ENCODE measurements at places on chromosomes 6 and 20. TPM values are rescaled to one million over a fixed set of nuclear protein-coding genes. Genes with fewer than 3 reads are reported as not detected.

DNA sequence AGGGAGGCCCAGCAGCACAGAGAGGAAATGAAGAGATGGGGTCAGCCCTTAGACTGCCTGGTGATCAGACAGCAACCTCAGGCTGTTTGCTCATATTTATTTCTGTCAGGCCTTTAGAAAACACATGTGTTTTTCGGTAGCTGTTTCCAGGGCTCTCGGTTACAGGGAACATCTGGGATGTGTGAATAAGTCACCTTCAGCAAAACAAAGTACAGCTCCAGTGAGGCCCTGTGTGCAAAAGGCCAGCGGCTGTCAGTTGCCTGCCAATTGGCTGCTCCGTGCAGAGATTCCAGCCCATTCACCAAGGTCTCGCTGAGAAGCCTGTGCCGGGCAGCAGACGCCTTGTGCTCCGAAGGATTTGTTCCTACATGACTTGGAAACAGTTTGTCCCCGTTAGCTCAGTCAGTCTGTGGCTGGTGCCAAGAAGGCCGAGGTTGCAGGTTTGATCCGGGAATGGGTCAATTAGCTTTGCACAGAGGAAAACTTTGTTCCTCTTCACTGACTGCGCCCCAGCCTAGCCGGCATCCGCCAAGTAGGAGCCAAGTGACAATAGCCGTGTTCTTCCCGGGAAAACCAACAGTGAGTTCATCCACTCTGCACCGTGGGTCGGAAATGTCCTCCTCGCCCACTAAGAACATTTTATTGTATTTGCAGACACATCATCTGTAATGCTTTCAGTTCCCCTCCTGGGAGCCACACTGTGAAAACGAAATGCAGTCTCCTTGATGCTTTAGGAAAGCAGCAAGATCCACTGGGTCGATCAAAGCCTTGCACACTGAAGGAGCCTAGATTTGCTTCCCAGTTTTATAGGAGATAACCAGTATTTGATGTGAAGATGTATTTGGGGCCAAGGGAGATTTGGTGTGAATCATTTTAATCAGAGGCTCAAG is 315.4 kb upstream of the CDYL start:
- peak; percentile 83 for DNase-seq
- H3K4me3 ChIP-seq: no peak overlapping the region
- H3K27me3 ChIP-seq: no peaks in the 10 kb centered on the region
- peak overlapping the region; percentile 60 for H3K27ac ChIP-seq
- H3K4me1 ChIP-seq: peaks cover 25% of the 10 kb centered on the region
- H3K36me3 ChIP-seq: no peaks in the 10 kb centered on the region

GRCh38 chr6:168691774-168692173 is 250.8 kb downstream of the SMOC2 start:
- DNase-seq: peak; percentile 47
- H3K27ac ChIP-seq: no peak overlapping the region
- H3K27me3 ChIP-seq: peaks cover 6% of the 10 kb centered on the region
- no peaks in the 10 kb centered on the region for H3K4me1 ChIP-seq

The GABRR1 gene
- total RNA-seq: not detected

The FOXC1 gene
- total RNA-seq: 14.5 TPM

DNA sequence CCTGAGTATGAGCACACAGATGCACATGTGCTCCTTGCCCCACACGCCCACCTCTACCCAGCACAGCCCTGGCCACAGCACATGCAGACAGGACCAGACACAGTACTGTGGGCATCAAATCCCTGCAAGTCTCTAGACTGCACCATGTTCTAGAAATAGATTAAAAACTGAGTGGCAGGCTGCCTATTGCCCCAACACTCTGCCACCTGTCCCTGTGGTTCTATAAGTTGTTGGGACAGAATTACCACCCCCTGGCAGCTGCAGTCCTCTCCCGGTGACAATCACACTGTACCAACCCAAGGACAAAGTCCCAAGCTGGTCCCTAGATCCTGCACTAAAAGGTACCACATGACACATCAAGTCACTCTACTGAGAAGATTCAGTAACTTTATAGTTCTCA is 70.2 kb downstream of the B3GAT2 start:
- H3K4me1 ChIP-seq: no peaks in the 10 kb centered on the region
- H3K36me3 ChIP-seq: no peaks in the 10 kb centered on the region
- H3K27me3 ChIP-seq: no peaks in the 10 kb centered on the region
- H3K4me3 ChIP-seq: no peak overlapping the region
- no peak overlapping the region for H3K27ac ChIP-seq
- no peak for DNase-seq

- H3K4me1 ChIP-seq: no peaks in the 10 kb centered on the region
- H3K27ac ChIP-seq: no peak overlapping the region
- no peaks in the 10 kb centered on the region for H3K36me3 ChIP-seq
These were observed 64.4 kb upstream of the NHSL1 start for GRCh38 chr6:138563650-138564049.

GRCh38 chr6:82589509-82590206 is 226.0 kb downstream of the TPBG start:
- H3K27ac ChIP-seq: no peak overlapping the region
- H3K4me3 ChIP-seq: no peak overlapping the region
- no peak for DNase-seq
- no peaks in the 10 kb centered on the region for H3K4me1 ChIP-seq
- H3K36me3 ChIP-seq: no peaks in the 10 kb centered on the region

DNA sequence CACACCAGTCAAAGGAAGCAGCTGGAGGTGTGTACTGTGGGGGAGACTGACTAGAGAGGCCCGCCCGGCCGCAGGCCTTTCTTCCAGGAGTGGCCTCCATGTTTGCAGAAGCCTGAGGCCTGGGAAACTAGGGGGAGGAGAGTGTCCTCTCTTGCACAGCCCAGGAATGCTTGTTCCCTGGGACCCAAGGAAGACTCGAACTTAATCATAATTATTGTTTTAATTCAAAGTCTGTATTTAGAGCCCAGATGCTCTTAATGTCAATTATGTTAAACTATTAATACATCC is 23.1 kb downstream of the BNIP5 start:
- H3K4me3 ChIP-seq: no peak overlapping the region
- DNase-seq: no peak
- peaks cover 12% of the 10 kb centered on the region for H3K4me1 ChIP-seq
- no peak overlapping the region for H3K27ac ChIP-seq
- H3K27me3 ChIP-seq: no peaks in the 10 kb centered on the region
- H3K36me3 ChIP-seq: no peaks in the 10 kb centered on the region

The TMX4 gene
- total RNA-seq: 16.2 TPM

GRCh38 chr6:4371207-4371921 is 236.0 kb upstream of the ECI2 start:
- no peaks in the 10 kb centered on the region for H3K4me1 ChIP-seq
- H3K36me3 ChIP-seq: no peaks in the 10 kb centered on the region
- no peak overlapping the region for H3K27ac ChIP-seq
- DNase-seq: no peak

GRCh38 chr6:143575440-143575839 is 63.9 kb upstream of the FUCA2 start:
- no peaks in the 10 kb centered on the region for H3K36me3 ChIP-seq
- H3K27ac ChIP-seq: no peak overlapping the region
- H3K4me3 ChIP-seq: no peak overlapping the region
- DNase-seq: no peak
- H3K27me3 ChIP-seq: no peaks in the 10 kb centered on the region
- H3K4me1 ChIP-seq: peaks cover 10% of the 10 kb centered on the region

DNA sequence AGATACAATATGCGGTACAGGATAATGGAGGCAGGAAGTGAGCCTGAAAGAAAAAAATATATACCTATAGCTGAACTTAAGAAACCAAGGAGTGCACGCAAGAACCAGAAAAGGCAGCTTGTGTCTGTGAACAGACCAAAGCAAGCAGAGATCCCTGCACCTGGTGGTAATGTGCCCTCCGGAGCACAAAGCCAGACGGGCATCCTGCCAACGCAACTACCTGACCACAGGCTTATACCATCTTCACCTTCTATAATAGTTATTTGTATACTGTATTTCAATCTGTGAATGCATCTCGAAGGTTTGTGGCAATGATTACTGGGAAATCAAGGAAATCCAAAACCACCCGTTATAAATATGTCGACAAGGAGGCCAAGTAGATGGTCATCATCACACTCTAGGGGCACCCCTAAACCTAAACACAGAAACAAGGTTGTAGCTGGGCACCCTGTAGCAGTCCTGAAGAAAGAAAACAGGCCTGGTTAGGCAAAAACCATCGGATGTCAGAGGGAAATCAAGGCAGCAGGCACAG is 801 bp downstream of the FBXL4 start:
- H3K27me3 ChIP-seq: no peaks in the 10 kb centered on the region
- peak overlapping the region; percentile 92 for H3K27ac ChIP-seq
- H3K4me3 ChIP-seq: peak overlapping the region; percentile 93
- DNase-seq: peak; percentile 67
- no peaks in the 10 kb centered on the region for H3K36me3 ChIP-seq

- no peak overlapping the region for H3K27ac ChIP-seq
- no peak for DNase-seq
- H3K4me3 ChIP-seq: peak overlapping the region; percentile 48
These were observed 178.7 kb downstream of the TBXT start for GRCh38 chr6:165988757-165989456.

The OR12D3 gene
- not detected for total RNA-seq

The SCRT2 gene
- not detected for total RNA-seq

DNA sequence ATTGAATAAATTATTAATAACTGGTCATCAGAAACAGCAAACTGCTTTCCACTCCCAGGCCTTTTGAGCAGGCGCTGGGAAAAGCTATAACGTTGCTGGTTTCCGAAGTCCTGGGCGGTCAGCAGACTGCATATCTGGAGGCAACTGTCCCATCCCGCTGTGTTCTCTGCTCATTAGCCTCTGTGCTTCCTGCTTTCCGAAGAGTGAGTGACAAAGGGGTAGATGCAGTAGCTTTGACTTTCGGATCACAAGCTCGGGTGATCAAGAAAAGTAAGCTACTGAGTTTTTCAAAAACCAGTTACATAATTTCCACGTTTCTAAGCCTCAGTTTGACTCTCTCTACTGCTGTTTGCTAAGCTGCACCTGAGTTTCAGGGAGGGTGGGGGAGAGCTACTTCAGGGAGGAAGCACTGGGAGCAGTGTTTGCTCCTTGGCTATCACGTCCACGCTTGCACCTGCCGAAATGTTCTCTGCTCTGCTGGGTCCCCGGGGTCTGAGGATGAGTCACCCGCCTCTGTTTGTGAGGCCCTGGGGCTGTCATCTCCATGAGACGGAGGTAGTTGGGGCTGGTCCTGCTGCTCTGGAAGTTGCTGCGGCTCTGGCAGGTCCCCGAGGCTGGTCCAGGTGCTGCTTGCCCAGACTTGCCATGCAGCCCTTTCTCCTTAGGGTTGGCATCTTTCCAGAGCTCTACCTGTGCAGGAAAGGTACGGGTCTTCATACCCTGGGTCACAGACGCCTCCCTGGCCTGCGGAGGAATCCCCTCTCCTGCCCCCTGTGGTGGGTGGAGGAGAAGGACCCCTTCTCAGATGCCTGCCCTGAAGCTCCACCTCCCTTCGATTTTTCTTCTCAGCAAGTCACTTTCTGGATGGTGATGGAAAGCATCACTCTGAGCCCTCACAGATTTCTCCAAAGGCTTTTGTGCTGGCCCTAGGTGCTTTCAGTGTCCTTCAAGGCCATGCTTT is 220.0 kb downstream of the QKI start:
- H3K4me3 ChIP-seq: no peak overlapping the region
- no peaks in the 10 kb centered on the region for H3K4me1 ChIP-seq
- H3K27me3 ChIP-seq: peaks cover 19% of the 10 kb centered on the region
- no peak overlapping the region for H3K27ac ChIP-seq
- H3K36me3 ChIP-seq: no peaks in the 10 kb centered on the region

The LPIN3 gene
- total RNA-seq: 92.6 TPM

DNA sequence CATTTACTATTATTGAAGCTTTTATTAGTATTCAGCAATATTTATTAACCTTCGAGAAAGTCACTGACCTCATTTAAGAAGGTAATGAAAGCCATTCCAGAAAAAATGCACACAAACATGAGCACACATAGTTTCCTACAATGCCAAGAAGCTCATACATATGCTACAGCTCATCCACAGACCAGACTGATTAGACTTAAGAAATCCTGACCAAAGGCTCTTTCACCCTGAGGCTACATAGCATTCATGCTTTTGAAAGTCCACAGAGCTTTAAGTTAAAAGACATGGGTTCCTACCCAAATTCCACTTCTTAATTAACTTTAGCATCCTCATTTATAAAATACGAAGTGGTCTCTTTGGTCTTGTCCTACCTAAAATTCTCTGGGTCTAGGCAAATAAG is 430.4 kb downstream of the TBC1D32 start:
- no peak for DNase-seq
- H3K4me1 ChIP-seq: no peaks in the 10 kb centered on the region
- no peak overlapping the region for H3K4me3 ChIP-seq
- no peaks in the 10 kb centered on the region for H3K36me3 ChIP-seq
- no peaks in the 10 kb centered on the region for H3K27me3 ChIP-seq
- no peak overlapping the region for H3K27ac ChIP-seq

The CST2 gene
- total RNA-seq: not detected

- no peak overlapping the region for H3K27ac ChIP-seq
- peak; percentile 58 for DNase-seq
- H3K4me3 ChIP-seq: no peak overlapping the region
- H3K27me3 ChIP-seq: no peaks in the 10 kb centered on the region
- peaks cover 98% of the 10 kb centered on the region for H3K36me3 ChIP-seq
These were observed 34.3 kb downstream of the PYGB start for GRCh38 chr20:25282034-25282781.

DNA sequence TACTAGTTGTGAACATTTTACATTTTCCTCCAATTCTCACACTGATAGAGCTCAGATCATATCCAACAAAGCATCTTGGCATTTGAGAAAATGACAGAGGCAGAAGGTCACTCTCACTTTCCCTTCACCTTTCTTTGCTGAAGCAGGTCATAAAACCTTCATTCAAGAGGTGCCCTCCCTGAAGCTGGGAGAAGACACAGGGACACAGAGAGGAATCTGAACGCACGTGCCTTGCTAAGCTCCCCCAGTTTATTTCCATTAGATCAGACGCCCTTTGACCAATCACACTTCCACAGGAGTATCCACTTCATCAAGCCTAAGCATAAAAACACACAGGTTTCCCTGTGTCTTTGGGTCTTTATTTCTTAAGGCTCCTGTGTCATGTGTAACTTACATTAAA is 9.2 kb upstream of the MBOAT1 start:
- H3K4me3 ChIP-seq: no peak overlapping the region
- H3K27me3 ChIP-seq: no peaks in the 10 kb centered on the region
- H3K4me1 ChIP-seq: peaks cover 23% of the 10 kb centered on the region
- H3K36me3 ChIP-seq: no peaks in the 10 kb centered on the region

DNA sequence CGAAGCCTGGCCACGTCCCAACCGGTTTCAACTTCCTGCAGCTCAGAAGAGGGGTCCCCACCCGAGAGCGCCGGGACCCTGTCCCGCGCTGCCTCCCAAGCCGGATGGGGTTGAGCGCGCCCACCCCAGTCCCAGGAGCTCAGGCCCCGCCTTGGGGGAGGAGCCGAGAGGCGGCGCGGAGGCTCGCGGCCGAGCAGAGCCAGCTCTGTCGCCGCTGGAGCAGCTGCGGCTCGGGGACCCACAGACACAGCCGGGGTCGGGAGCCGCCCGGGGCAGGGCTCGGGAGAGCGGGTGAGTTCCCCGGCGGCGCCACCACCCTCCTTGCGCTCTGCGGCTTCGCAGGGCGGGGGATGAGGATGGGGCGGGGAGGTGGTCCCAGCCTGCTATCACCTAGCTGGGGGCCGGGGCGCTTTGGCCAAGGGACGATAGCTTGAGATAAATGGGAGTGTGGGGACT is at the start of gene PPP1R16B:
PPP1R16B (plus strand) TSS at position 196 of the 456 bp plus-strand sequence. CDS start 30,229 bp downstream, outside the sequence.
- H3K36me3 ChIP-seq: no peaks in the 10 kb centered on the region
- H3K4me1 ChIP-seq: peaks cover 18% of the 10 kb centered on the region
- peak within 1 kb of the TSS; percentile 47 for H3K27ac ChIP-seq
- peaks cover 57% of the 10 kb centered on the region for H3K27me3 ChIP-seq

GRCh38 chr6:92847988-92848387 is 571.4 kb downstream of the EPHA7 start:
- no peaks in the 10 kb centered on the region for H3K4me1 ChIP-seq
- no peaks in the 10 kb centered on the region for H3K36me3 ChIP-seq
- no peak overlapping the region for H3K4me3 ChIP-seq
- no peaks in the 10 kb centered on the region for H3K27me3 ChIP-seq

Data from suprapubic skin (tissue), 4 donors.